Stimulated activated CD4-positive, alpha-beta T cell treated with anti-CD3 and anti-CD28 coated beads, Interleukin-4, amount 100 ng/mL, for 48 hours (primary cell): ENCODE measurements at places on chromosomes 16 and 17.
A peak's percentile ranks its signal among the peaks of the same experiment; 100 is the strongest.

- no peak for DNase-seq
These were observed 8.5 kb downstream of the TIMM22 start for GRCh38 chr17:1005361-1005946.

- DNase-seq = peak; percentile 28
These were observed 72.8 kb upstream of the MED9 start for GRCh38 chr17:17403899-17404576.

DNA sequence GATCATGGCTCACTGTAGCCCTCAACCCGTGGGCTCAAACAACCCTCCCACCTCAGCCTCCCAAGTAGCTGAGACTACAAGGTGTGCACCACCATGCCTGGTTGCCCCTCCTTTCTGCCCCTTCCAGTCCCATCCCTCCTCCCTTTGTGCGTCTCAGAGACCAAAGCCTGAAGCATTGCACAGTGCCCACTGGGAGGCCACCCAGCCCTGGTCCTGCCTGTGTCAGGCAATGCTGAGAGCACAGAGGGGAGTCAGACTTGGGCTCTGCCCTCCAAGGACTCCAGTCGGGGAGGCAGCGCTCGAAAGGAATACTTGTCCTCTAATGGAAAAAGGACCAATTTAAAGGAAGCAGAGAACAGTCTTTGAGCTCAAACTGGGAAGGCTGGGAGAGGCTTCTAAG lies 20.4 kb downstream of the RAI1 start:
- no peak for DNase-seq

DNA sequence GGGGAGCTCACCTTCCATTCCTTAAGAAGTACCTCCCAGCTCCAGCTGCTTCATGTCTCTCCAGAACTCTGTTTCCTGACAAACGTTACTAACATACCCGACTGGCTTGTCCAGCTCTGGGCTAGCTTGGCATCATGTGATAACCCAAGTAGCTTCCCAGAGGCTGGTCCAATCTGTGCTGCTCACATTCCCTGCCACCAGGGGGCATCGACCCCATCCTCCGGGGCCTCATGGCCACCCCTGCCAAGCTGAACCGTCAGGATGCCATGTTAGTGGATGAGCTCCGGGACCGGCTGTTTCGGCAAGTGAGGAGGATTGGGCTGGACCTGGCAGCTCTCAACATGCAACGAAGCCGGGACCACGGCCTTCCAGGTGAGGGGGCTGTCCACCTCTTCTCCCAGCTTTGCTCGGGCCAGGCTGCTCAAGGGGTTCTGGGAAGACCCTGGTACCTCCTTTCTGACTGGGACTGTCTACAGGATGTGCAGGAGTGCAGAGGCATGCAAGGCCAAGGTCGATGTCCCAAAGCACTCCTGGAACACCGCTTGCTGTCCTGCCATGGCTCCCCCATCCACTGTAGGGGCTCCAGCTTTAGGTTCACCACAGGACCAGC lies 7.6 kb downstream of the EPX start:
- DNase-seq = peak; percentile 61

DNA sequence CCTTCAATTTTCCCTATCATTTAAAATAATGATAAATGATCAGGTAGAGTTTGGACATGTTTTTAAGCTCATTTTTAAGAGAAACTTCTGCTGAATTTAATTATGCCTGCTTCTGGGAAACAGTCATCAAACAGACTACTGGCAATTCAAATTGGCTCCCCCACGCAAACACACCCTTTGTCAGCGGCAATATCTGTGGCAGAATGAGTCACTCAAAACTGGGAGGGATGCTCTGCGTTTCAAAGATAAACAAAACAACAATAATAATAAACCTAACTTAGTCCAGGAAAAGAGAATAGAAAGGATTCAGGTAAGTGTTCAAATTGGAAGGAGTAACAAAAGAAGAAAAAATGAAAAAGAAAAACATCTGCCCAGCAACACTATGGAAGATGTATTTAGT lies 108.1 kb upstream of the ERCC4 start:
- no peak for DNase-seq

DNA sequence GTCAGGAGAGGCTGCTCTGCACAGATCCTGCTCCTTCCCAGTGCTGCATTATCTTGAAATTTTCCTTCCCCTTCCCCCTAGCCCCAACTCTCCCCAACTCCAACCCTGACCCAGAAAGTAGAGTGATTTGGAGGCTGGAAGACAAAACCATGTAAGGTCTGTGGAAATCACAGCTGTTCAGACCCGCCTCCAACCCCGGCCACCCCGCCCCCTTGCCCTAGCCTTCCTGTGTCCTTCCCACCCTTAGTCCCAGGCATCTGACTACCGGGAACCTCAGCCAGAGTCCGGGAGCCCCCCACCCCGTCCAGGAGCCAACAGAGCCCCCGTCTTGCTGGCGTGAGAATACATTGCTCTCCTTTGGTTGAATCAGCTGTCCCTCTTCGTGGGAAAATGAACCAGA lies at the start of gene AOC3:
AOC3 (plus strand) TSS at position 246 of the 400 bp plus-strand sequence; CDS start at position 391, 145 bp downstream.
- DNase-seq = no peak

DNA sequence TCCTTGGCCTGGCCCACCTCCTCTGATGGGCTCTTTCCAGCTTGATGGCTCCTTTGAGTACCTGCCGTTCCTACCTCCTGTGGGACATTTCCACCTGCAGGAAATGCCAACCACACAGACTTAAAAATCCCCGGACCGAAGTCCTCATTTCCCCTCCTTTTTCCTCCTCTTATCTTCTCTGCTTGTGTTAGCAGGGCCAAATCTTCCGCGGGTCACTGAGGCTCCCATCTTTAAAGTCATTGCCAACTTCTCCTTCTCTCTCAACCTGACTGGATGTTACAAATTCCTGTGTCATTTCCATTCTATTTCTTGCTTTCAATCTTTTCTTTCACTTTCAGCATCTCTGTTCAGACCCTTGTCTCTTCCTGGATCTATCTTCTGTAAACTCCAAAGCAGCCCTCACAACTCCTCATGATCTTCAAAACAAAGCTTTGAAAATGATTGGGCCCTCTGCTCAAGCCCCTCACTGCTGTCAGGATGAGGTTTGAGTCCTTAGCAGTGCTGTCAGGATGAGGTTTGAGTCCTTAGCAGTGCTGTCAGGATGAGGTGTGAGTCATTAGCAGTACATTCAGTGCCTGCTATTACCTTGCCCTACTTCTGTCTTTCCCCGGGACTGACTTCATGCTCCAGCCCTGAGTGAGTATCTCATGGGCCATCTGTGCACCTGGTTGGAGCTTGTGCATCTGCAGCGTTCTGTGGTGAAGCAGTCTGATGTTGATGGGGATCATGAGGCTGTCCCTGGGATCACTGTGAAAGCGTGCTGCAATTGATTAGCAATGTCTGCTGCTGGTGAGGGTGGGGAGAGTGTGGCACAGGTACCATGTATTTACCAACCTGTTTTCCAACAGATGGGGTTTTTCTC lies 100.1 kb downstream of the IRF8 start:
- DNase-seq = no peak

GRCh38 chr16:64061621-64062020 lies 1060.2 kb downstream of the CDH11 start:
- DNase-seq = no peak

GRCh38 chr16:87178977-87179376 lies 138.2 kb downstream of the C16orf95 start:
- DNase-seq = no peak

- no peak for DNase-seq
These were observed 12.7 kb downstream of the WNT3 start for GRCh38 chr17:46805771-46806170.

GRCh38 chr17:82884341-82884969 lies 44.6 kb upstream of the ZNF750 start:
- no peak for DNase-seq

DNA sequence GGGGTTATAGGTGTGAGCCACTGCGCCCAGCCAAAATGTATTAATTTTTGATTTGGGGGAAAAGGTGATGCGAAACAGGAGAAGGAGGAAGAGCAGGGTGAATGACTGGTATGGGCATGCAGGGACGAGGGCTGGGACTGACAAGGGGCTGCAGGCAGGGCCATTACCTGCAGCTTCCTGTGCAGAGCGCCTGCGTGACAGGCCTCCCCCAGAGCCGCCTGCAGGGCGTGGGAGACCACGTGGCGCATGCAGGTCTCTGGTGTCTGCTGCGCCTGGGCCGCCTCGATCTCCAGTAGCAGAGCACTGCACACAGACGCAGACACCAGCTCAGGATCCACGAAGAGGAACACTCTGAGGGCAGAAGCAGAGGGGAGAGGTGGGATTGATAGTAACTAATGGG lies 32.4 kb downstream of the PIK3R6 start:
- no peak for DNase-seq

DNA sequence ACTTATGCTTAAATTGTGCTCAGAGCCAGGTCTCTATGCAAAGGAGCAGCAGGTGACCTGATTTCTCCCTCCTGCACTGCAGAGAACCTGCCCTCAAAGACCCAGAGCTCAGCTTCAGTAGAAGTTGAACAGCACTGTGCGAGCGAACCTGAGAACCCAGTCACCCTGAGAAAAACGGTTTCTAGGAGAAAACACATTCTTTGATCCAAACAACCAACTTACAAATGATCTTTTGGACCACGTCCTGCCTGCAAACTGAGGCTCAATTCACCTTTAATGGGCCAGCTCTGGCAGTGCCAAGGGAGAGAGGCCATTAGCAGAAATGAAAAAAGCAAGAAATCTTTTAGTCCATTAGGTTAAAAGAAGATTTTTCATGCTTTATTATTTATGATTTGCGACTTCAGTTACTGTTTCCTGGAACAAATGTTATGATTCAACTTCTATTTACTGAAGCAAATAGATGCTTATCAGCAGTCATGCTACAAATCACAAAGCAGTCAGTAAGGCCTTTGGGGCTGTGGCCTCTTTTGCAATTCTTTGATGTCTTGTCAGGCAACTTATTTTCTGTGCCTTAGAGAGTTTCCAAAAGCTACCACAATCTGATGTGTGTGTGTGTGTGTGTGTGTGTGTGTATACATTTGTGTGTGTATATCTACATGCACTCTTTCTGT lies 65.7 kb upstream of the LRRC37A3 start:
- DNase-seq = no peak

DNA sequence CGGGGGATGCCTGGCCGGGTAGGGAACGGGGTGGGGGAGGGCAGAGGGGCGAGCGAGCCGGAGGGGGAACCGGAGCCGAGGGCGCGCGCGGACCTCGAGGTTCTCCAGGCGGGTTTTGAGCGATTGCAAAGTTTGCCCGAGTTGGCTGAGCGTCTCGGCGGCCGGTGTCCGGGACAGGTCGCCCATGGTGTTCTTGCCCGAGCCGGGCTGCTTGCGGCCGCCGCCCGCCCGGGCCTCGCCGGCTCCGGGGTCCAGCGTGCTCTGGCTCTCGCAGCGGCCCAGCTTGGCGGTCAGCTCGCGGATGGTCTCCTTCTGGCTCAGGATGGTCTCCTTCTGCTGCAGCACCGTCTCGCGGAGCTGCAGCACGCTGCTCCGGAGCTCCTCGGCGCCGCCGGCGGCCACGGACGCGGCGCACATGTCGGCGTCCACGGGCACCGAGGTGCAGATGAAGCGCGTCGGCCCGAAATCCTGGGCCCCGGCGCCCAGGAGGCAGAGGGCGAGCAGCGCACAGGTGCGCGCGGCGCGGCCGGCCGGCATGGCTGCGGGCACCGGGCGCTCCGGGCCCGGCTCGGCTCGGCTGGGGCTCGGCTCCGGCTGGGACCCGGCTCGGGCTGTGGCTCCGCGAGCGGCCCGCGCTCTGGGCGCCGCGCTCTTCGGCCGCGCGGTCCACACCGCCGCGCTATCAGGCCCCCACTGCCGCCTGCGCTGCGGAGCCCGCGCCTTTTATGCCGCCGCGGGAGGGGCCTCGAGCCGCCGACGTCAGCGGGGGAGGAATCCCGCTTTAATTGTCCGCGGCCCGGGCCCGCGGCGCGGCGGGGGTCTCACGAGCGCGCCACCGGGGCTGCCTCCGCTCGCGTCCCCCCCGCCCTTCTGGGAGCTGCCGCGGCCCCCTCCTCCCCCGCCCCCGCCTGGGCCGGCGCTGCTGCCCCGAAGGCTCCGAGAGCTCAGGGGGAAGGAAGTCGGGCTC lies at the start of gene NPTX1:
NPTX1 (minus strand) TSS at position 698 of the 967 bp plus-strand sequence; CDS start at position 537, 161 bp downstream.
- no peak for DNase-seq

GRCh38 chr16:83345846-83346640 lies 461.7 kb upstream of the HSBP1 start:
- no peak for DNase-seq

GRCh38 chr16:51144203-51144602 lies 6.9 kb downstream of the SALL1 start:
- DNase-seq = no peak

DNA sequence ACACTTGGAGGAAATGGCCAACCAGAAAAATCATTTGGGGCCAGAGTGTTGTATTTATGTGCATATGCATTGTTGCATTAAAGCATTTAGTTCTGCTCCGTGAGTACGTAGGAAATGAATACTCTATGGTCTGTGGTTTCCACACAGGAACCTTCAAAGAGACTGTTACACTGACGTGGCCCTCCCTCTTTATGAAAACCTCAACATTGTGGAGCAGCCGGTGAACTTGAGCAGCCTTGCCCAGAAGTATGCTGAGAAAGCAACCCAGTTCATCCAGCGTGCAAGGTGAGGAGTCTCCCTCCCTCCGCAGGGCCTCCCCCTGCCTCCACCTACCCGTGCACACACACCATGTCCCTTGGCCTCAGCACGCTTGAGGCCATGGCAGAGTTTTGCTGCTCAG lies 65.2 kb downstream of the ARSG start:
- peak; percentile 38 for DNase-seq

GRCh38 chr17:59366040-59366757 lies 34.7 kb downstream of the YPEL2 start:
- no peak for DNase-seq

- DNase-seq = no peak
These were observed 9.5 kb downstream of the CYB561 start for GRCh38 chr17:63436523-63437110.

DNA sequence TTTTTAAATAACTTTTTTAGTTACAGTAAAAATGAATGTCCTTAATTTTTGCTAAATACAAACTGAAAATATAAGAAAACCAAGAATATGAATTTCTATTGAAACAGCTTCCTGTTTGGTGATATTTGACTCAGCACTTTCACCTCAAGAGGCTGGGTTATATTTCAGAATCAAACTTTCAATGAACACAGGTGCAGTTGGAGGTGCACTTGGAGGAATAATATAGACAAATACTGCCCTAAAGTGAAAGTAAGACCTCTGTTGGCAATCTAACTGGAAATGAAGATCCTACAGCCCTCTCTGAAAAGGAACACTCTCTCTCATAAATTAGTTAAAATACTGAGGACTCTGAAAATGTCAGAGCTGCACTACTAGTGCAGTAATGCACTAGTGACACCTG lies 106.2 kb downstream of the BRIP1 start:
- DNase-seq = no peak

GRCh38 chr16:88434746-88435145 lies 18.3 kb upstream of the ZFPM1 start:
- DNase-seq = no peak

GRCh38 chr16:50478773-50479149 lies 69.4 kb upstream of the NKD1 start:
- no peak for DNase-seq

DNA sequence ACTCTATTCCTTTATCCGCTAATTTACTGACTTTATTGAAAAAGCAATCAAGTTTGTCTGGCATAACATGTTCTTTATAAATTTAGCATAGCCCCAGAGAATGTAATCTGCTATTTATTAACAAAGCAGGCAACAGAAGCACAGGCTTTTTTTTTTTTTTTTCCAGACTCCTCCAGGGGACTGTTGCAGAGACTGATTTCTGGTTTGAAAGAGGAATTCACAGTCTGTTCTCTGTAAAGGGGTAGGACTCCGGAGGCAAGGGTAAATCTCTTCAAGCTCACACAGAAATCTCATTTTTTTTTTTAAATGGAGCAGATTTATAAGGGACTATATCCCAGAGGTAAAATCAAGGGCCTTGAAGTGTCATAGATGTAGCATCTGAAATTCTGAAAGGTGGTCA lies 1386.5 kb upstream of the CDH8 start:
- no peak for DNase-seq

GRCh38 chr17:73603971-73604370 lies 40.3 kb downstream of the SDK2 start:
- no peak for DNase-seq

GRCh38 chr16:29972500-29972899 lies 1.2 kb upstream of the TAOK2 start:
- DNase-seq = no peak
